Hippocampal formation (tissue), 2 donors: ENCODE measurements at places on chromosomes 5 and 9.

- DNase-seq, result no peak
Measured at GRCh38 chr5:1204693-1205242, 3.4 kb downstream of the SLC6A19 start.

- DNase-seq, result no peak
Measured at GRCh38 chr5:121108725-121109124, 644.6 kb downstream of the PRR16 start.

DNA sequence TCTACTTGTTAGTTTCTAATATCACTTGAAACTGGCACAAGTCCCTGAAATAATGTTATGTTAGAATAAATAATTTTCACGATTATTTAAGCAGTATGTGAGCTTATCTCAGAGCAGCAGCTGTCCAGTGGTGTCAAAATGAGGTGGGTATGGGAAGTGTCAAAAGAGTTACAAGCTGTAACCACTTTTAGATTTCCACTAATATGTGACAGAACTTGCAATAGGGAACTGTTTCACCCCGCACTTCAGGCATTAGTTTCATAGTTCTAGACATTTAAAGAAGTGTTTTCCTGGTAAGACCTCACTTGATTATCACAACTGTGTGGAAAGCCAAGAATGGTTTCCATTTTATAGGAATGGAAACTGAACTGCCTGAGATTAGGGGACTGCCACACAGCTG is 2.9 kb upstream of the ISCA1 start:
- no peak for DNase-seq

GRCh38 chr5:52825826-52826225 is 38.1 kb downstream of the ITGA1 start:
- no peak for DNase-seq
